ENCODE measurements at places on chromosomes 7 and 10. TPM values are rescaled to one million over a fixed set of nuclear protein-coding genes. Genes with fewer than 3 reads are reported as not detected.
A peak's percentile ranks its signal among the peaks of the same experiment; 100 is the strongest.

DNA sequence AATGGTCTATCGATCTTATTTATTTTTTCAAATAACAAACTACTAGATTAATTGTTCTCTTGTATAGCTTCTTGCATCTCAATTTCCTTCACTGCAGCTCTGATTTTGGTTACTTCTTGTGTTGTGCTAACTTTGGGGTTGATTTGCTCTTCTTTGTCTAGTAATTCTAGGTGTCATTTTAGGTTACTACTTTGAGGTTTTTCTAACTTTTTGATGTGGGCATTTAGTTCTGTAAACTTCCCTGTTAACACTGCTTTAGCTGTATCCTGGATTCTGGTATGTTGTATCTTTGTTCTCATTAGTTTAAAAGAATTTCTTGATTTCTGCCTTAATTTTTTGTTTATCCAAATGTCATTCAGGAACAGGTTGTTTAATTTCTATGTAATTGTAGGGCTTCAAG lies 1188.0 kb downstream of the DNAJB9 start:
- DNase-seq, result no peak

DNA sequence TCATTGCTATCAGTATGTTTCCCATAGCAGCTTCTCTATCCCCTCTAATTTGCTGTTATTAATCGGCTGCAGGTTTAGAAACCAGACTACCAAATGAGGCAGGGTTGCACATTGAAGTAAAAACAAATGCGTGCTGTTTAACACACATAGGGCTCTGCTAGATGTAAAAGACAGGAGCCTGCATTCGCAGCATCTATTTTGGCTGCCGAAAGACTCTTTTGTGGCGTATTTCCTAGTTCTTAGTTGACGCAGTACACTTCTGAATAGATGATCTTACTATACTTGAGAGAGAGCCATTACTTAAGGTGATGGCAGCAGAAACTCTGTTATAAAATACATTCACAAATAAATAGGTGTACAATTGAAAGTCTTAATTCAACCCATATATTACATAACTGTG lies 21.4 kb downstream of the SGCE start:
- no peak for DNase-seq

- no peak for DNase-seq
Observed at GRCh38 chr10:7261351-7261750, 149.5 kb downstream of the SFMBT2 start.

GRCh38 chr10:110192552-110192951 lies 14.9 kb upstream of the MXI1 start:
- no peak for DNase-seq

- peak; percentile 81 for DNase-seq
Observed at GRCh38 chr7:134778941-134779740, at the start of gene CALD1. Gene CALD1 (plus strand): TSS chr7:134779634. CDS start chr7:134867734, 88,100 bp downstream.

GRCh38 chr10:60652628-60653027 lies 125.7 kb upstream of the CDK1 start:
- DNase-seq, result no peak

- no peak for DNase-seq
Observed at GRCh38 chr7:50396856-50397255, 53.3 kb downstream of the FIGNL1 start.

GRCh38 chr10:22874189-22874854 lies 53.5 kb upstream of the ARMC3 start:
- no peak for DNase-seq

OR2A5 gene
- 0.06 TPM for polyA plus RNA-seq

GRM8 gene
- polyA plus RNA-seq, result 0.75 TPM

VWDE gene
- 4.1 TPM for polyA plus RNA-seq
